CD4-positive, alpha-beta T cell treated with Interleukin-4 for 1 hour (primary cell): ENCODE measurements at places on chromosomes 1 and 21.

DNA sequence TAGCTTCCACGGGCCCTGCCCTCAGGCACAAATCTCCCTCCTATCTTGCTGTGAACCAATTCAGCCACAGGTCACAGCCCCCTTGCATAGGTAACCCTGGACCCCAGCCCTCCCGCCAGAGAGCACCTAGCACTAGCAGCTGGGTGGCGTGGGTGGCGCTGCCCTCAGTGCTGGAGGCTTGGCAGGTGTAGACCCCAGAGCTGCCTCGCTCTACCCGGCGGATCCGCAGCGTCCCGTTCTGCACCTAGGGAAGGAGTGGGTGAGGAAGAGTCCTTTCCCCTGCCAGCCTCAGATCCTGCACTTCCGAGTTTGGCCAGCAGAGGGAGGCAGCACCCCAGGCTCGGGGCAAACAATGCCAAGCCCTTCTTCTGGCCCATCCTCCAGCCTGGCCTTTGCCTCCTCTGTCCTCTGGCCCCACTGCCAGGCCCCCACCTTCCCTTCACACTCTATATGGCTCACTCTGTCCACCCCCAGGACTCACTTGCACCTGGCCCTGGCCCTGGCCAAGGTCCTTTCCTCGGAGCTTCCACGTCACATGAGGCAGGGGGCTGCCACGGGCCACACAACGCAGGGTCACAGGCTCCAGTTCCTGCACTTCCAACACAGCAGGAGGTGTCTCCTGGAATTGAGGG lies 9.0 kb downstream of the IGSF9 start:
- peak; percentile 76 for DNase-seq

DNA sequence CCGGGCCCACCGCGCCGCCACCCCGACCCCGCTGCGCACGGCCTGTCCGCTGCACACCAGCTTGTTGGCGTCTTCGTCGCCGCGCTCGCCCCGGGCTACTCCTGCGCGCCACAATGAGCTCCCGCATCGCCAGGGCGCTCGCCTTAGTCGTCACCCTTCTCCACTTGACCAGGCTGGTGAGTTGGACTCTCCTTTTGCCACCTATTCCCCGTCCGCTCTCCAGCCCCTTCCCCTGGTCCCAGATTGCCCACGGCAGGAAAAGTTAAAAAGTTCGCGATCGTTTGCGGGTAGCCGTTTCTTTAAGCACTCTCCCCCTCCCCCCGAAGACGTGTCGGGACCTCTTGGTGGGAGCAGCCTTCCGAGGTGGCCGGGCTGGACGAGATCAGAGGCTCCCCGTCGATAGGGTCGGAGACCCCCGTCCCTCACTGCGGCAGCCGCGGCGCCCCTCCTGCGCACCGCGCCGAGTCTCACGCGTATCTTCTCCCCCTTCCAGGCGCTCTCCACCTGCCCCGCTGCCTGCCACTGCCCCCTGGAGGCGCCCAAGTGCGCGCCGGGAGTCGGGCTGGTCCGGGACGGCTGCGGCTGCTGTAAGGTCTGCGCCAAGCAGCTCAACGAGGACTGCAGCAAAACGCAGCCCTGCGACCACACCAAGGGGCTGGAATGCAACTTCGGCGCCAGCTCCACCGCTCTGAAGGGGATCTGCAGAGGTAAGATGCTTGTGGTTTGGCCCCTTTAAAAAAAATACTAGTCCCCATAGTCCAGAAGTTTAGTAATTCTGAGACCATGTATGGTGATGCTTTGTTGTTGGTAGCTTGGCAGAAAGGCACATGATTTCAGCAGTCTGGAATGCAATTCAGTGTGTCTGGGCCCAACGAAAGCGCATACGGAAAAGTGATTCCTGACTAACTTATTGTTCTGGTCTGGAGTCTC lies 576 bp downstream of the CCN1 start:
- no peak for DNase-seq

DNA sequence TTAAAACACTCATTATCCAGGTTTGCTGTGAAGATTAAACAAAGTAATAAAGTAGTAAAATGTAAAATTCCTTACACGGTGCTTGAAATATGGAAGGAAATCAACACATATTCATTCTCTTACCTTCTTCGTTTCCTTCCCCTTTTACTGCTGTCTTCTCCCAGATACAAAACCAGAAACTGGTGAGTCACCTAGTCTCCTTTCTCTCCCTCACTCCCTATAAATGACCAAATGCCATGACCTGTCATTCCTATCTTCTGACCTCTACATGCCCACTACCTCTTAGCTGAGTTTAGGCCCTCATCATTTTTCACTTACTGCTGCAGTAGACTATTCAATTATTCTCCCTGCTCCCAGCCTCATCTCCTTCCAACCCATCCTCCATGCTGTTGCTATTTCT lies 4.3 kb upstream of the NR1I3 start:
- no peak for DNase-seq

DNA sequence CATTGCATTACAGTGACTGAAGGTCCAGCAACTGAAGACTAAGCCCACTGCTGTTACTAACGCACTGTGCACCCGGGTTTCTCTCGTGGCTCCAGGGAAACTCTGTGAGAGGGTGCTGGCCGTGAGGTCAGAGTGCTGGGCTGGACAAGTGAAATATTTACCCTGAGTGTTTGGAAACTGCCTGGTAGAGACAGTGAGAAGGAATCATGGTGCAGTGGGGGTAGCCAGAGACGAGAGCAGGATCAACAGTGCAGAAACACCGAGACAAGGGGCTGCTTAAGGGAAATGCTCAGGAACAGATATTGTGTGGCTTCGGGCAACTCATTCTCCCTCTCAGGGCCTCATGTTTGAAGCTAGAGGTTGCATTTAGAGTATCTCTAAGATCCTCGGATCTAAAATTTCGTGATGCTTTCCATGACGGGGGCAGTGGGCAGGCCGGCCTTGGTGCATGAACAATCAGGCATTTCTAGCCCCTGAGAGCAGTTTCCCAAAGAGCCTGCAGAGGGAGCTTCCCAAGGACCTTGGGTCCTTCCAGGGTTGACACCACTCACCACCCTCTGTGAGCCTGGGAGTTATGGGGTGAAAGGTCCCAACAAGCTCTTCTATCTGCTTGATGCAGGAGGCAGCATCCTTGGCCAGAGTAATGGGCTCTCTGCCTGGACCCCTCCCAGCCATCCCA lies 9.7 kb downstream of the CD2 start:
- DNase-seq = peak; percentile 39

GRCh38 chr21:15275615-15276235 lies 210.9 kb upstream of the NRIP1 start:
- DNase-seq = no peak
